ENCODE measurements at places on chromosomes 6 and 20.

DNA sequence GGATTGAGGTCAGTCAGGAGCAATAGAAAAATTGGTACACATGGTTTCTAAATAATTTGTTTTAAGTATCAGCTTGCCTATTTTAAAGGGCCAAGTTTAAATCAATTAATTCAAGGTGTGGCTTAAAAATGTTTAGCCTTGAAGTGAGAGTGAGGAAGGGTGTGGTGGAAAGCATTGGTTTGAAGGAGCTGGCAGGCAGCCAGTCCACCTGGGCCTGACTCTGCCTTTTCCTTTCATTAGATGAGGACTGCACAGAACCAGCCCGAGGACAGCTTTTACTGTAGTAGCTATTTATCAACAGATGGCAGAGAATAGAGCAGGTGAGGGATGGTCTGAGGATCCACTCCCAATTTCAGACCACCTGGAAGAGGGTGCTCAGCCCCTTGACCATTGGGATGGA is 42.4 kb downstream of the DHX35 start:
- DNase-seq = no peak

- DNase-seq = no peak
These were observed 17.0 kb downstream of the MCM8 start for GRCh38 chr20:5967469-5967868.

GRCh38 chr6:30810813-30811339 is 66.5 kb upstream of the IER3 start:
- DNase-seq = no peak

- no peak for DNase-seq
These were observed 98.4 kb upstream of the SLC22A16 start for GRCh38 chr6:110574817-110575216.

DNA sequence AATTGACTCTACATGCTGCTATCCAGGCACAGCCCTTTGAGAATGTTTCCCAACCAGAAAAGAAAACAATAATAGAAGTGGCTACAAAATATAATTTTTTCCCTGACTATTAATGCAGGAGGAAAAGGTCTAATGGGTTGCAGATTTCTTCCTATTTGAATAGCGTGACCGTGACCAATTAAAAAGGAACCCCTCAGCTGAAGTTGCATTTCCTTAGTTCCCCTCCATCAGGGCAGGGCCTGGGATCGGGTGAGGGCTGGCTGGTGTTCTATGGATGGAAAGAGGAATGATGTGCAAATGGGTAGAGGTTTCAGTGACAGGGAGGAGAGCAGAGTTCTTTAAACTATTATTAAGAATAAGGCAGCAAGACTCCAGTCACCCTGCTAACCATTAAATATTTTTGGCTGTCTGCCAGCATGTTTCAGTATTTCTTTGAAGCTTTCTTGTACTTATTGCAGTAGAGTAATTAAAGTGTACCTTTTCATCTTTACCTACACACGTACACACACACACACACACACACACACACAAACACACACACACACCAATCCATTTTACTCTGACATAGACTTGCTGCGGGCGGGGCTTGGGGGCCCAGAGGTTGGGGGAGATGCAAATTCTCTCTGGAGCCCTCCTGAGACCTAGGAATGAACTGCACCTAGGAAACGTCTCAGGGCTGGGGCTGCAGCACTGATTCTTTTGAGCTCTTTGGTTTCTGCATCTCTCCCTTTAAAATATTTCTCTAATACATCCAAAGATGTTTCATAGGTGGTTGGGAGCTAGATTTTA is 154.8 kb upstream of the SLC35B3 start:
- no peak for DNase-seq

GRCh38 chr6:89566008-89566800 is 72.3 kb downstream of the LYRM2 start:
- no peak for DNase-seq

- no peak for DNase-seq
These were observed 77.5 kb downstream of the FKBP5 start for GRCh38 chr6:35611240-35611639.

DNA sequence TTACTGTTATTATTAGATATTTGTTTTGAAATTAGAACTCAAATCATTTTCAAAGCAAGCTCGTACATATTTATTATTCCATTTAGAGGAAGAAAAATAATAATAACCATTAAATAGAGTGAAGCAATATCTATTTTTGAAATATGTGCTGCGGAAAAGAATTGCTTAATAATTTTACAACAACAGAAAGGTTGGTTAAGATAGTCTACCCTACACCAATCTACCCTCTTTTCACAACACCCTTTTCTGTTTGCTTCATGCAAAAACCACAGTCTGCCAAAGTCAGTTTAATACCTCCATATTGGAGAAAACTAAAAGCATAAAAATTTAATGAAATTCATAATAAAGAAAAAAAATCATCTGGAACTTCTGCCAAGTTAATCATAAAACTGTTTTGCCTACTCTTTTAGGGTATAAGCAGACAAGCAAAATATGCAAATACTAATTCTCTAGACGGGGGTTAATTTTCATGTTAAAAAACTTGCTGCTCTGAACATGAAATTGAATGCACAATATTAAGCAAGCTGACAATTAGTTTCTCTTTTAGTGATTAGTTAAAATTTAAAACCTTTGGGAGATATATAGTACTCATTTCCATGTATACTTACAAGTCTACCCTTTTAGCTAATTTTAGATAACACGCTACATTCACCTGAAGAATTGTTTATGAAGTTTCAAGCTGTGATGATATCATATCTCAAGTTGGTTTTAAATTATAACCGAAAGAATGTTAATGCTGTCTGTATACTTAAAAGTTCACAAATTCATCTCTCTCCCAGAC is 100.2 kb downstream of the AHI1 start:
- DNase-seq = no peak

- DNase-seq = no peak
These were observed 143.6 kb upstream of the TMEM170B start for GRCh38 chr6:11393713-11394627.

- peak; percentile 83 for DNase-seq
These were observed 34.6 kb upstream of the SCRT2 start for GRCh38 chr20:709991-710779.

DNA sequence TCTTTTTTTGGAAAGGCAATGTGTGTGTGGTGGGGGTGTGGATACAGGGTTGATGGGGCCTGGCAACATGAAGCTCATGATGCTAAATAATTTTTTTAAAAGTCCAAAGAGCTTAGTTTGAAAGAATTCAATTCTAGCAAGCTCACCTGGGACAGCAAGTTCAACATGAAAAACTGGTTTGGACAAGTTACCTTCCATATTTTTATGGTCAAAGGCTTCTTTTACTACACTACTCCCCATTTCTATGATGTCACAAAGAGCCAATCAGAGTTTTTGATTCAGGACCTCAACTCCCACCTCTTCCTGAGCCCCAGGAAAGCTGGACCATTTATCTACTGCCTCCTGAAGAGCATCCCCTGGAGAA is 66.1 kb upstream of the CTNNBL1 start:
- DNase-seq = no peak

DNA sequence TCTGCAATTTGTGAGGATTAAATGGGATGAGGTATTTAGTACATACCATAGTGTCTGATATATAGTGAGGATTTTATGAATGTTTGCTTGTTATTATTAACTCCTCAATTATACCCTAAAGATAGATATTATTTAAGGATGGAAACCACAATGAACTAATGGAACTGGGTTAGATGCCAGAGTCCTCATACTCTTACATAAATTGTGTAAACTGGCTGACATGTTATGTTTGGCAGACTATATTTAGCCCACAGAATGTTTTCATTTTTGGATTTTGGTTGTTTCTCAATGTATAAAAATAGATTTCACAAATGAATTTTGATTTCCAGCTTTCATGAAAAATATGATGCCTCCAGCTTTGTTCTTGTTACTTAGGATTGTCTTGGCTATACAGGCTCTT is 37.6 kb downstream of the HTR1B start:
- no peak for DNase-seq

DNA sequence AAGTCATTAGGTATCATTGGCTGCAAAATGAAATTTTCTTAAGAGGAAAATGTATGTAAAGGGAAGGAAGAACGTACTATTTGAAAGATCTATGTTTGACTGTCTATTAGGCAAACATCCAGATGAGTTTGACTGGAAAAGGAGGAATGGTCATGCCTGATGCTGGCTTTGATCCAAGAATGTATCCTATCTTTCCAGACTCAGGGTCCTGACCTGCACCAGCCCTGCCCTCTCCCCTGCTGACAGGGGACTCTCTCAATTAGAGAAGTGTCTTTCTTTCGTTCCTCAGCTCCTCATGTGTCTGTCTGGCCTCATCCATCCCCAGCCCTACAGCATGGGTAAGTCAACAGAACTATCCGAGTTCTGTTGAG is 21.9 kb upstream of the SH3BGRL2 start:
- no peak for DNase-seq

GRCh38 chr6:169766232-169766631 is 14.8 kb downstream of the ERMARD start:
- DNase-seq = no peak

DNA sequence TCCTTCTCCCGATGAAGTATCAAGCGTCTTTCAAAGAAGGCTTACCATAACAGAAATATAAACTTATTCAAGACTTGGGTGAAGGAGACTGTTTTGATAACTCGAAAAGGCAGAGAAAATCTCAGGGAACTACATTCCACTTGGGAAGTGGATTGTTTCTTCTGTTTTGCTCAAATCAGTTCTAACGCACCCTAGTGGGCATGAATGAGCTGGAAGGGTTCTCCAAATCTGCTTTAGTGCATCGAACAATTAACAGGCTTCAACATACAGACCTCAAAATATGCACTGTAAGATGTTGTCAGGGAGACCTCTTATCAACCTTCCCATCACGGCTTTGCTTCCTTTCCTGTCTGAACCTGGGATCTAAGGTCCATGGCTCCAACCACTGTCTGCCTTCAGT is 392.5 kb downstream of the CD83 start:
- DNase-seq = no peak

GRCh38 chr6:79810871-79811270 is 136.5 kb downstream of the ELOVL4 start:
- DNase-seq = no peak

DNA sequence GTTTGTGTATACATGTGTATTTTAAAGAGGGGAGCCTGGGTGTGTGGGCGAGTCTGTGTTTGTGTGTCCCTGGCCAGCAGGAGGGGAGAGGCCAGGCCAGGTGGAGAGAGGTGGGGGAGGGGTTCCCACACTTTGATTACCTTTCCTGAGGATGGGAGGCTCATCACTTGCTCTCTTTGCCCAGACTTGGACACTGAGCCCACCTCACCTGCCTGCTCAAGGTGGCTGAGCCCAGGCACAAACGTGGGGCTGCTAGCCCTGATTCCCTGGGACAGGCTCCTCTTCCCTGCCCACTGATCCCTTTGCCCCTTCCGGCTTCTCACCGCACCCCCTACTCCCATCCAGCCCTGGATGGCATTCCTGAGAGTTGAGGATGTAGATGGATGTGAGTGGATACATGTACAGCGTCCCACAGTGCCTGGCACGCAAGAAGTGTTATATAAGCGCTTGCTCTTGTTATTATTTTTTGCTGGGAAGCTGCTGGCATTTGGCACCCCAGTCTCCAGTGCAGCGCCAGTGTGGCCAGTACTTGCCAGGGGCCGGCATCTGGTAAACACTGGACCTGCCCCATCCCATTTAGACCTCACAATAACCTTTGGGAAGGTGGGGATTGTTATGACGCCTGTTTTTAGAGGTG is 2.7 kb downstream of the CEBPB start:
- no peak for DNase-seq

- peak; percentile 86 for DNase-seq
These were observed 3.1 kb downstream of the STK38 start for GRCh38 chr6:36544228-36544627.

DNA sequence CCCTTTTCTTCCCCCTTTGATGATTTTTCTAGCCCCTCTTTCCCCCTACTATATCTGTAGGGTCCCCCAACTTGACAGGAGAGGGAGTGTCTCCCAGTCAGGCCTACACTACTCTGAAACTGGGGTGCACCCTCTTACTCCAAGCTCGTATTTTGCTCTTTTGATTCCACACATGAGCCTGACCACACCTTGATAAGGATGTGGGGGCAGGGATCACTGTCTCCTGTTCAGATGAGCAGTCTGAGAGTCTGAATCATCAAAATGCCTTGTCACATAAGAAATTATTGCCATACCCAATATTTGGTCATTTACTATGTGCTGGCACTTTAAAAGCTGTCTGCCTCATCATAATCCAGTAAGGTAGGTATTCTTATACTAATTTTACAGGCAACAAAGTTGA is 15.9 kb downstream of the PNPLA1 start:
- DNase-seq = no peak

GRCh38 chr20:38843346-38843745 is 37.8 kb downstream of the PPP1R16B start:
- DNase-seq = no peak

GRCh38 chr20:55538261-55538908 is 466.9 kb downstream of the CBLN4 start:
- no peak for DNase-seq

Measured in common myeloid progenitor, CD34-positive (primary cell).